ENCODE measurements at places on chromosomes 1 and 21.

GRCh38 chr1:88175631-88176226, 508.3 kb upstream of the PKN2 start:
- DNase-seq = no peak

DNA sequence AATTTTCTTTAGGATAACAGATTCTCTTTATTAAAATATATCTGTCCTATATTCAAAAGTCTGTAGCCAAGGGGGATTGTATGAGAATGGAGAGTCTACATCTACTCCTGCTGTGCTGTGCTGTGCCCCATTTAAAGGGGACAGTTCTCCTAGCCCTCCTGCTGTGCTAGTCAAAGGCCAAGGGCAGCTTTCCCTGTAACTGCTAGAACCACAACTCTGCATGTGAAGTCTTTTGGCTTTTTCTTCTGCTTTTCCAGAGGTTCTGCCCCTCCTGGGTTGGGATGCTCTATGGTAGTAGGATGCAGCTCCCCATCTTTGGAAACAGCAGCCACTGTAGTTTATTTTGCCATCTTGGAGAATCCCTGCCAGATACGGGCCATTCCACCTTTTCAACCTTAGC, 197.5 kb upstream of the JUN start:
- no peak for DNase-seq

DNA sequence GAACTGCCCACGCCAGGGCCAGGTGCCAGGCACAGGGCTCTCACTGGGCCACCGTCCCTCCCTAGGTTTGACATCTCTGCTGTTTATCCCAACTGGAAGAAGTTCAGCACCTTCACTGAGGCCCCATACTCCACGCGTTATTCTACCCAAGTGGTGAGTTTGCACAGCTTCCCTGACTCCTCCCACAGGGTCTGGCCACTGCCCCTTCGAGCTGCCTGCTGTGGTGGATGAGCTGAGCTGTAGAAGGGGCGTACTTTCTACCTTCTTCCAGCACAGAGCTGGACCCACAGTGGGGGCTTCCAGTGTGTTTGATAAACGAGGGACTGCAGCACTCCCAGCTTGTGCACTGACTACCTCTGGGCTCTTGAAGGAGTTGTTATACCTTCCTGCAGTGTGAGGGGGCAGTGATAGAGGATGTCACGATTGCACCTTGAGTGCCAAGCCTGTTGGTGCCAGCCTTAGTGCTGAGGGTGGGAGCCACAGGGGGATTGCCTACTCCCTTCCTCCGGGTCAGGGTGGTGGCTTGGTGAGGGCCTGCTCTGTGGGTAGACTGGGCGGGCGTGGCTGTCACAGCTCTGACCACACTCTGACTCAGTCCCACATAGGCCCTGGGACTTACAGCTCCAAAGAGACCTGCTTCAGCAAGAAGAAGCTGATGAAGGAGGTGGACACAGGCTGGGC, 5.9 kb upstream of the TTC22 start:
- DNase-seq = no peak

- no peak for DNase-seq
These were observed 333.8 kb downstream of the KIF26B start for GRCh38 chr1:245488346-245489129.

GRCh38 chr1:198304431-198304830, 147.6 kb downstream of the NEK7 start:
- no peak for DNase-seq

- DNase-seq = peak; percentile 45
These were observed 520 bp downstream of the TMEM201 start for GRCh38 chr1:9589144-9589718.

DNA sequence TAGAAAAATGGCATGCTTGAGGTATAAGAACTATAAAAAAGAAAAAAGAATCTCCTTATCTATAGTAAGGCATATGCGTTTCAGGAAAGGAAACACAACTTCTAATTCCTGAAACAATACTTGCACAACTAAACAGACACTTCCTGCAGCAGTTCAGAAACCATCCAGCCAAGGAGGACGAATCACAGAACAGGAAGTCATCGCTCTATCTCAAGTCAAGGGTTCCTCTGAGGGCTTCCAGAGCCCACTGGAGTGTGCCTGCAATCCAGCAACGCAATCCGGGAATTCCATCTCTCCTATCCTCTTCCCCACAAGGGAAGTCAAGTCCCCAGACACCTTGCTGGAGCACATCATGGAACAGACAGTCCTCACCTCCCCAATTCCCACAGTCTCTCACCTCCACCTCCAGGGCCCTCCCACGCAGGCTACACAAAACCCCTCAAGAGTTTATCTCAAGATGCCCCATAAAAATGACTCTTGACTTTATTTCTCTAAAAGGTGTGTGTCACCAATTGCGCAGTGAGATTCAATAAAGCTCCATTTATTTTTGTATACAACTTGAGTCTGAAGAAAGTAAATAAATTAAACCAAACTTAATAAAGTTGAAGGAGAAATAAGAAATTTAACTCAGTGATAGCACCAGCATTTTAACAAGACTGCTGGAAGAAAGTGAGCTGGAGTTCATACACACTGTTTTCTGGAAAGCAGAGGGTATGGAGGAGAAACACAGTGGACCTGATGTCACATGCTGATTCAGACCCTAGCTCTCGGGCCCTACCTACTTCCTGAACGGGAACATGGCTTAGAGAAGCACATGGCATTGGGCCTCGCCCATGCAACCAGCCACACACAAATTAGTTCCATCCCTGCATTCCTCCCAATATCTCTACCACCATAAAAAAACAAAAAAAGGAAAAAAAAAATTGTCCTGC, 39.9 kb downstream of the SIPA1L2 start:
- no peak for DNase-seq

DNA sequence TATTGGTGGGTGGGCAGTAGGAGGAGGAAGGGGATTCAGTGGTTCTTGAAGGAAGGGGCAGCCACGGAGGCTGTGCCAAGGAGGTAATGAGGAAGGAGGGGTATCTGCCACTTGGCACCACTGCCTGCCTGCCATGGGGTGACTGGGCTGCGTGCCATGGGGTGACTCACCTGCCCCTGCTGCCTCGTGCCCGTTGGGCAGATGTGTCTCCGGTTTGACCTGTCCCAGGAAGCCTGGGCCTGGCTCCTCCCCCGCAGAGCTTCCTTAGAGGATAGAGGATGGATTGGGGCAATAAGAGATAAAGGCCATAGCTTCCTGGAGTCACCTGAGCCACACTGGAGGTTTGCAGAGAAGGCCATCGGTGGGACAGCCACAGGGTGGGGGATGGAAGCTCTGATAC, 1.7 kb downstream of the PADI3 start:
- DNase-seq = no peak

GRCh38 chr21:16912075-16912474, 600.8 kb upstream of the CXADR start:
- no peak for DNase-seq

DNA sequence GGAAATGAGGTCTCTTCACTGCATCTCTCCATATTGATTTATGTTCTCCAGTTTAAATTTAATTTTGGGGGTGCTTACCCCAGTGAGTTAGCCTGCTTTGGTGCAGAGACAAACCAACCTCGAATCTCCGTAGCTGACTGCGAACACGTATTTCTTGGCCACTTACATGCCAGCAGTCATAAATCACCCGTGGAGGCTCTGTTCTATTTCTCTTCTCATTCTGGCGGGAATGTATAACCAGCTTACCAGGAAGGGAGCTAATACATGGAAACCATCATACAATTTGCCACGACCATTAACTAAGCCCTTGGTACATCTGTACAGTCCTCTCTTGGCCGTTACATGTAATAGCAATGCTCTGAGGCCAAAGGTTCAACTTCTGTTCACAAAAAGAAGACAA, 148.0 kb downstream of the PLA2G4A start:
- no peak for DNase-seq

GRCh38 chr1:176119549-176119948, 87.5 kb downstream of the COP1 start:
- DNase-seq = no peak

- no peak for DNase-seq
These were observed 18.8 kb downstream of the EMC1 start for GRCh38 chr1:19232524-19232846.

- no peak for DNase-seq
These were observed 41.9 kb downstream of the CHML start for GRCh38 chr1:241598249-241598648.

DNA sequence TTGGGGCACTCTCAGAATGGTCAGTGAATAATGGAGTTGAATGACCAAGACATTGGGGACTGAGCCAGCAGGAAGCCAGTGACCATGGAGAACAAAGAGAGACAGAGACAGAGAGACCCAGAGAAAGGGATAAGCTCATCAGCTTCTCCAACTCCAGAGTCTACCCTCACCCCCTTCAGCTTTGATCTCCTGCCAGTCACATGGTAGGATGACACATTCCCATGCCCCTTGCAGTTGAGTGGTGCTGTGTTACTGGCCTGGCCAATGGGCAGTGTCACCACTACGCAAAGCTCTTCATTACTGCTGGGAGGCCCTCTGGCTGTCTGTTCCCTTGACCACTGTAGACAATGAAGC, 643.5 kb downstream of the AJAP1 start:
- no peak for DNase-seq

- no peak for DNase-seq
These were observed 77.5 kb upstream of the KCNK2 start for GRCh38 chr1:215005078-215005477.

- DNase-seq = no peak
These were observed 3.1 kb upstream of the NCF2 start for GRCh38 chr1:183593356-183593755.

GRCh38 chr1:156101880-156102279, 12.6 kb upstream of the LMNA start:
- no peak for DNase-seq

DNA sequence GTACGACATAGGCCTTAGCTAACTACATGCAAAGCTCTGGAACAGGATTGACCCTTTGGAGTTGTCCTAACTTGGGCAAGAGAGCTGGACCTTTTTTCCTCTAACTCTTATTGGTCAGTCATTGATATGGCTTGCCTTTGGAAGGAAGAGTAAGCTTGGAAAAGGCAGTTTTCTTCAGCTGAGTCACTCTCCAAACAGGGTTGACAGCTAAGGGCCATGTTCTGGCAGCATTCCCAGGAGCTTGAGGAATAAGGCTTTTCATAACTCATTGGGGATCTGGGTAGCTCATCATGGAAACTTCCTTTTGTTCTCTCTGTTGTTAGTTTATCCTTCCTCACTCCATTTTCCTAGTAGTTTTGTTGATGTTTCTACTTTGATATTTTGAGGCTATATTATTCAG, 14.5 kb upstream of the ERRFI1 start:
- no peak for DNase-seq

- no peak for DNase-seq
These were observed 12.7 kb upstream of the CD101 start for GRCh38 chr1:116988908-116989307.

- DNase-seq = no peak
These were observed 323.2 kb downstream of the LRRIQ3 start for GRCh38 chr1:73874806-73875205.

DNA sequence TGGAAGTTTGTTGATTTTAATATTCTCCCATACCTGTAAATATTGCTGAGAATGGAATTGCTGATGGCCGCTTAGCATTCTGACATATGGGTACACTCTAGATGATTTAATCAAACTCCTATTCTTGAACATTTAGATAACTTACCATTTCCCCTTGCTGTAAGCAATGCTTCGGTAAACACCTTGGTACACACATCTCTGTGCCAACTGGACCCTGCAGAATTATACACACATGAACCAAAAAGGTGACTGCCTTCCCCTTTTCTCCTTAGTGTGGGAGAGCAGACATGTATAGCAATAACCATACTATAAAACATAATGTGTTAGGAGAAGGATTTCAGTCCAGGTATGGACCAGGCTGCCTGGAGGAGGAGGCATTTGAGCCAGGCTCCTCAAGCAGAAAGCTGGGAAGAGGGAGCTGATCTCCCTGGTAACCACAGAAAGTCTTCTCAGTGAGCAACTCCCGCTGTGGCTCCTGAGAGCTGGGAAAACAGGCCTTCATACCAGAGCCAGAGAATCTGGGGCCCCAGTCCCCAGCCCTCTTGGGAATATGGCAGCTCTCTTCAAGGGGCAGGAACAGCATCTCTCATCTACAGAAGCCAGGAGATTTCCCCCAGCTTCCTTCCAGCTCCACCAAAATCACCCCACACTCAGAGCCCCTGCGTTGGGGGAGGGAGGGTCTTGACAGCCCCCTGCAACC, 33.9 kb upstream of the CSF1 start:
- DNase-seq = no peak

- DNase-seq = no peak
These were observed 64.8 kb downstream of the HIVEP3 start for GRCh38 chr1:41853907-41854306.

GRCh38 chr1:16233431-16233830, 3.6 kb downstream of the CPLANE2 start:
- no peak for DNase-seq

DNA sequence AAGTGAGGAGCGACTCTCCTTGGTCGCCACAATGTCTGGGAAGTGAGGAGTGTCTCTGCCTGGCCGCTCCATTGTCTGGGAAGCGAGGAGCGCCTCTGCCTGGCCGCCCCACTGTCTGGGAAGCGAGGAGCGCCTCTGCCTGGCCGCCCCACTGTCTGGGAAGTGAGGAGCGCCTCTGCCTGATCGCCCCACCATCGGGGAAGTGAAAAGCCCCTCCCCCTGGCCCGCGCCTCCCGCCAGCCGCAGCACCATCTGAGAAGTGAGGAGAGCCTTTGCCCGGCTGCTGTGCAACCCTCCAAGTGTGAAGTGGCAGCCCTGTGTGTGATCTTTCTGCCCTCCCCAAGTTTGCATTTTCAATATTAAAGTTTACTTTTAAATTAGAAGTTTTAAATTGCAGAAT, 95.0 kb upstream of the PPP2R5A start:
- no peak for DNase-seq

DNA sequence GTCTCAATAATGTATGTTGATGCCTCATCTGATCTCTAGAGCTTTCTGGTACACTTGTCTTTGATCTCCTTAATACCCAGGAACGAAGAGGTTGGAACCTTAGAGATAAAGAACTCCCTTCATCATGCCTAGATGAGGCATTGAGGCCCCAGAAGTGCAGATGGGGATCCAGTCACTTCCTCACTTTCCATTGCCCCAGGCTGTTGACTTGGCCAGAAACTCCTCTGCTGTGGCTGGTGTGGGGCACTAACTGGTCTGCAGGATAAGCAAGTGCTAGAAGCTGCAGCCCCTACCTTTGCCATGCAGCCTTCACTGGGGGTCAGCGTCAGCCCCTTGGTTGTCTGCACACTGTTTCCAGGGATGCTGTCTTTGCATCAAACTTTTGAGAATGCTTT, 49.9 kb downstream of the STUM start:
- DNase-seq = no peak

DNA sequence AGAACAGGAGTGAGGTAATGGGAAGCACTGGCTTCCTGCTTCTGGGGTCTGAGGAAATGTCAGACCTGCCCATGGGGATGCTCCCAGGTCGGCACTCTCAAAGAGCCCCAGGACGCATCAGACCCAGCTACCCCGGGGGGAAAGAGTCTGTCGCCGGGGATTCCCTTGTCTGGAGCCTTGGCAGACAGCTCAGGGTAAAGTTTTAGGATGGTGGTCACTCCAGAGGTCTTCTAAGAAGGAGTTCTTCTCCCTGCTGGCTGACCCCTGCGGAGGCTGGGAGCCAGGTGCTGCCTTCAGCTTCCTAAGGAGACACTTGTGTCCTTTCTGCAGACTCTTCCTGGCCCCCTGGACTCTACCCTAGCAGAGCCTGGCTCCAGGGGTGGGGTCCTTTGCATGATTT, 61.9 kb upstream of the PSEN2 start:
- no peak for DNase-seq
